Tibial nerve (tissue), 4 donors: ENCODE measurements at places on chromosomes 6 and 20. TPM values are rescaled to one million over a fixed set of nuclear protein-coding genes. Genes with fewer than 3 reads are reported as not detected.

Gene PFDN6
- total RNA-seq: 12.4 TPM

Gene CAGE1
- total RNA-seq: not detected

GRCh38 chr20:22385602-22386305 lies 198.6 kb downstream of the FOXA2 start:
- no peak for DNase-seq

GRCh38 chr6:23414051-23414445 lies 712.0 kb upstream of the NRSN1 start:
- no peak for DNase-seq

DNA sequence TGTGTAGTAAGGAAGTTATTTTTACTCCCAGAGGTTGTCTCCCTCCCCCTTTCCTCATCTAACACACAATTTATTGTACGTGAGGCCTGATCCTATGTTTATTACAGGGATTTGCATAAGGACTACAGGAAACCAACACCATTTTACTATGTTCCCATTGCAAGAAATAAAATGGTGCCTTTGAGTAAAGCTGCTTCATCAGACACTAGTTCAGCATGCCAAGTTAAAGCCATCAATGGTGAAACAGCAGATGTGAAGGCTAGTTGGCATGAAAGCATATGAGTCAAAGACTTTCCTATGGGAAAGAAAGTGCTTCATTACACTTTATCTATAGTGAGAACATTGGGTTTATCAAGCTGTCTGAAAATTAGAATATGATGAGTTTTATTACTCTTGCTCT lies 543.0 kb downstream of the GRIK2 start:
- no peak for DNase-seq

- DNase-seq: peak; percentile 85
Observed at GRCh38 chr20:3786665-3787323, at the start of gene CENPB. CENPB (minus strand) TSS chr20:3786740; CDS start chr20:3786483, 257 bp downstream.

GRCh38 chr6:116779573-116780164 lies 14.2 kb upstream of the FAM162B start:
- DNase-seq: no peak

- DNase-seq: no peak
Observed at GRCh38 chr6:128156321-128157111, 255.7 kb upstream of the THEMIS start.

DNA sequence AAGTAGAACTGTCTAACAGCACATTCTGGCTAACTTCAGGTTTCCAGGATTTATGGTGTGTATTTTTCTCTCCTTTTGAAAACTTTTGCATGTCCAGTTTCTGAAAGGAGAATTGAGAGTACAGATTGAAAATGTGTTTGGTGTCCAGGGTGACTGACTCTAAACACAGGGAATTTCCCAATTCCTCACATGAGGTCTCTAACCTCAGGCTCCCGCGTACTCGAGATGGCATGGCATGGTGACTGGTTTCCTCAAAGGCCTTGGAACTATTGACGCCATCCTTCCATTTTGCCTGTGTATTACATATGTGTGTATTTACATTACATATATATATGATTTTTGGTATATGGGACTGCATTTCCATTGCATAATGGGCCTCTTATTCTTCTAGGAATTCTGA lies 52.5 kb downstream of the PRND start:
- DNase-seq: no peak

GRCh38 chr20:50559856-50560638 lies 49.9 kb downstream of the PTPN1 start:
- DNase-seq: no peak

DNA sequence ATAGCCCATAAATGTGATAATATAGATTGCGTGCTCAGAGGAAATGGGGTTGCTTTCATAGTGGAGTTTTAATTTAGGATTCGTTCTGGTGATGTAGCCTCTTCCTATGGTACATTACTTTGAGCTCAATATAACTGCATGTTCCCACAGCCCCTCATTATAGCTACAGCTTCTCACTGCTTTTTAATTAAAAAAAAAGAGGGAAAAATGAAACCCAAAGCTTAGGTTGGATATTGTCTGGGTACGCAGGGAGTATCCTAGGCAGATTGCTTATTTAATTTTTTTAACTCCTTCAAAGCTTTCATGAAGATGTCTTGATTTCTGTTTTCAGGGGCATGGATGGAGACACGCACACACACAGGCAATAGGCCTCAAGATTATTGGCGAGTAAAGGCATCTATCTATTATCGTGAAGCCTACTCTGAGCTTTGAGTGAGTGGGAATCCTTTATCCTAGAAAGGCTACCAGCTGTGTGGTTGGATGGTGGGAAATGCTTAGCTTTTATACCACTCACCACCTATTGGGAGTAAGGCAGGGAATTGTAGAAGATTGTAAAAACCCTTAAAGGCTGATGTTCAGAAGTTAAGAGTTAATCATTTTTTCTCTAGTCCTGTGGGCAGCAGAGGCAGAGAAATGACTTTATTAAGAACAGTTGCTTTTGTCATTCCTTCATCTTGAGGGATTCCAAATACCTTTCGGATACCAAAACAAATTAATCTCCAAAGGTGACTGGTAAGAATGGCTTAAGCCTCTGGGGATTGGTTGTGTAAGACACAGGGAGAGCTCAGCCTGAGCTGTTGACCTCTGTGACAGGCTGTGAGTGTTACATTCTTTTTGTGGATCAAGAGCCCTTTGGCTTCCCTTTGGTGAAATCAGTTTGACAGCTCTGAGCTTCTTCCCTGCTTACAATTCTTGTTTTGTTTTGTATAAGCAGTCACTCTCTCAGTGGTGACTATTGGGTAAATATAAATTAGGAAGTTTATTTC lies 33.4 kb downstream of the CTNNBL1 start:
- no peak for DNase-seq
